ENCODE measurements at places on chromosomes 16 and 17. TPM values are rescaled to one million over a fixed set of nuclear protein-coding genes. Genes with fewer than 3 reads are reported as not detected.

- peak overlapping the region; percentile 81 for H3K4me3 ChIP-seq
- peaks cover 17% of the 10 kb centered on the region for H3K36me3 ChIP-seq
- H3K27ac ChIP-seq = peak overlapping the region; percentile 94
- H3K4me1 ChIP-seq = peaks cover 21% of the 10 kb centered on the region
- H3K27me3 ChIP-seq = no peaks in the 10 kb centered on the region
Measured at GRCh38 chr16:30892670-30893416, 1.0 kb downstream of the BCL7C start.

- H3K4me1 ChIP-seq = peaks cover 6% of the 10 kb centered on the region
- no peaks in the 10 kb centered on the region for H3K27me3 ChIP-seq
- H3K36me3 ChIP-seq = no peaks in the 10 kb centered on the region
- peak; percentile 77 for DNase-seq
- H3K4me3 ChIP-seq = peak overlapping the region; percentile 97
- H3K27ac ChIP-seq = peak overlapping the region; percentile 99
Measured at GRCh38 chr16:67562918-67563707, 787 bp downstream of the CTCF start.

KRTAP1-5 gene
- not detected for polyA plus RNA-seq

DNA sequence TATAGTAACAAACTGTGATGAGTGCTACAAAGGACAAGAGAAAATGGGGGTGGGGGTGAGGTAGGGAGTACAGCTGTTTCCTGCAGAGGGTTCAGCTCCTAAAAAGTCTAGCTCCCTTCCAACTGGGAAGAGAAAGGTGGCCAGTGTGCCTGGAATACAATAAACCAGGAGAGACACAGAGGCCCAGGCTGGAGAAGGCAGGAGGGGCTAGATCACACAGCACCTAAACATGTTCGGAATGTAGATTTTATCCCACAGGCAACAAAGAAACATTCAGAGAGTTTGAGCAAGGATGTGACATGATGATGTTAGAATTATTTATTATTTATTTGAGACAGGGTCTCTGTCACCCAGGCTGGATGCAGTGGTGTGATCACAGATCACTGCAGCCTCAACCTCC, 10.2 kb downstream of the TEX2 start:
- no peaks in the 10 kb centered on the region for H3K27me3 ChIP-seq
- H3K36me3 ChIP-seq = no peaks in the 10 kb centered on the region
- H3K4me1 ChIP-seq = peaks cover 6% of the 10 kb centered on the region
- no peak overlapping the region for H3K27ac ChIP-seq
- DNase-seq = no peak

DNA sequence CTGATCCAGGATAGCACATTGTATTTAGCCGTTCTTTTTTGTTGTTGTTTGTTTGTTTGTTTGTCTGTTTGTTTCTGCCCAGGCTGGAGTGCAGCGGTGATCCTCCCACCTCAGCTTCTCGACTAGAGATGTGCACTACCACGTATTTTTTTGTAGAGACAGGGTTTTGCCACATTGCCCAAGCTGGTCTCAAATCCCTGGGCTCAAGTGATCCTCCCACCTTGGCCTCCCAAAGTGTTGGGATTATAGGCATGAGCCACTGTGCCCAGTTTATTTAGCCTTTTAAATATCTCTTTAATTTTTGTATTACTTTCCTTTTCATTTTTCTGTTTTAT, 9.2 kb upstream of the NLRC5 start:
- H3K4me3 ChIP-seq = no peak overlapping the region
- H3K4me1 ChIP-seq = no peaks in the 10 kb centered on the region
- H3K27ac ChIP-seq = no peak overlapping the region
- DNase-seq = no peak
- H3K27me3 ChIP-seq = no peaks in the 10 kb centered on the region
- no peaks in the 10 kb centered on the region for H3K36me3 ChIP-seq

- no peaks in the 10 kb centered on the region for H3K36me3 ChIP-seq
- peak overlapping the region; percentile 75 for H3K27ac ChIP-seq
- no peaks in the 10 kb centered on the region for H3K27me3 ChIP-seq
- DNase-seq = peak; percentile 52
Measured at GRCh38 chr17:81309859-81310839, 15.0 kb upstream of the SLC38A10 start.

NTHL1 gene
- 43.5 TPM for polyA plus RNA-seq

GRCh38 chr17:33684735-33685134, 391.6 kb upstream of the ASIC2 start:
- no peaks in the 10 kb centered on the region for H3K36me3 ChIP-seq
- H3K4me3 ChIP-seq = no peak overlapping the region
- H3K4me1 ChIP-seq = no peaks in the 10 kb centered on the region
- DNase-seq = no peak

DNA sequence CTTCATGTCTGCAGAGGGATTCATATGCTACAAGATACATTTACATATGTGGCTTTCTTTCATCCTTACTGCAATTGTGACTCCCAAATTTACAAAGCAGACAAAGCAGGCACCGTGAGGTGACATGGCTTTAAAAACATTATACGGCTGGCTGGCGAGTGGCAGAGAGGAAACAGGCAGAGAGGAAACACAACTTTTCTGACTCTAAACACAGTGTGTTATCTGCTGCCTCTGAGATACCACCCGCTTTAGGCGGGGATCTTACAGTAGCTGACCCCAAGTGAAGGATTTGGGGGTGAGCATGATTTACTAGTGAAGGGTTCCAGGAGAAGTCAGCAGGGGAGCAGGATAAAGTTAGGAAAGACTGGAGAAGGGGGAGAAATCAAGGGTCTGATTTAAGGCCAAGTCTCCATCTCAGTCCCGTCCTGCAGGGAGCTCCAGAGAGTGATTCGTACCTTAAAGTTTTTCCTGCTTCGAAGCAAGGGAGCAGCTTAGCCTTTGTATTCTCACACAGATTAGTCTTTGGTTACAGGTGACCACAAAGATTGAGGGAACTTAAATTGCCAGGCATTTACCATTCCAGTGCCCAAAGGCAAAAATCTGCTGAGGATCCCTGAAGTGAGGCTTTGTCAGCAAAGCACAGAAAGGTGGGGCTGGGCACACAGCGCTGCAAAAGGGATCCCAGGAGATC, 355.0 kb downstream of the GRIN2A start:
- no peak for DNase-seq
- H3K36me3 ChIP-seq = no peaks in the 10 kb centered on the region
- H3K27me3 ChIP-seq = no peaks in the 10 kb centered on the region
- H3K27ac ChIP-seq = no peak overlapping the region
- H3K4me3 ChIP-seq = no peak overlapping the region

- no peak overlapping the region for H3K27ac ChIP-seq
- DNase-seq = no peak
- H3K4me3 ChIP-seq = no peak overlapping the region
- H3K27me3 ChIP-seq = no peaks in the 10 kb centered on the region
Measured at GRCh38 chr17:68595986-68596385, 5.2 kb downstream of the FAM20A start.

ALDH3A1 gene
- 44.2 TPM for polyA plus RNA-seq

DNA sequence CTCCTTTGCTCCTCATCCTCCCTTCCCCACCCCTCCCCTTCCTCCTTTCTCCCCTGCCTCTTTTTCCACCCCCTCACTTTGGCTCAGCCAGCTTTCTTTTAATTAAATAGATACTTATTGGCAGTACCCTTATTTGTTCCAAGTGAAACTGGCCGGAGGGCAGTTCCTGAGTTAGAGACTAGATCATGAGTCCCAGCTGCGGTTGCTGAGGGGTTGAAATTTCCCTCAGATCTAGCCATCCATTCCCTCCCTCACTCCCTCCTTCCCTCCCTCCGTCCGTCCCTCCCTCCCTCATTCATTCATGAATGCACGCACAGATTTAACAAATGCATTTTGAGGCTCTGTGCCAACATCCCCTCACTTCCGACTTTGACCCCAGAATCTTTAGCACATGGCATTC, 519.2 kb upstream of the EEF2KMT start:
- no peaks in the 10 kb centered on the region for H3K27me3 ChIP-seq
- DNase-seq = no peak
- no peaks in the 10 kb centered on the region for H3K36me3 ChIP-seq
- H3K4me1 ChIP-seq = no peaks in the 10 kb centered on the region

GRCh38 chr17:75340631-75341030, 51.4 kb upstream of the SLC25A19 start:
- no peaks in the 10 kb centered on the region for H3K36me3 ChIP-seq
- no peaks in the 10 kb centered on the region for H3K27me3 ChIP-seq
- peaks cover 21% of the 10 kb centered on the region for H3K4me1 ChIP-seq
- no peak overlapping the region for H3K27ac ChIP-seq

B4GALNT2 gene
- 0.08 TPM for polyA plus RNA-seq

GRCh38 chr17:37466471-37466870, 23.2 kb upstream of the DUSP14 start:
- DNase-seq = no peak
- H3K4me3 ChIP-seq = no peak overlapping the region
- no peaks in the 10 kb centered on the region for H3K4me1 ChIP-seq
- H3K36me3 ChIP-seq = peaks cover 12% of the 10 kb centered on the region

DNA sequence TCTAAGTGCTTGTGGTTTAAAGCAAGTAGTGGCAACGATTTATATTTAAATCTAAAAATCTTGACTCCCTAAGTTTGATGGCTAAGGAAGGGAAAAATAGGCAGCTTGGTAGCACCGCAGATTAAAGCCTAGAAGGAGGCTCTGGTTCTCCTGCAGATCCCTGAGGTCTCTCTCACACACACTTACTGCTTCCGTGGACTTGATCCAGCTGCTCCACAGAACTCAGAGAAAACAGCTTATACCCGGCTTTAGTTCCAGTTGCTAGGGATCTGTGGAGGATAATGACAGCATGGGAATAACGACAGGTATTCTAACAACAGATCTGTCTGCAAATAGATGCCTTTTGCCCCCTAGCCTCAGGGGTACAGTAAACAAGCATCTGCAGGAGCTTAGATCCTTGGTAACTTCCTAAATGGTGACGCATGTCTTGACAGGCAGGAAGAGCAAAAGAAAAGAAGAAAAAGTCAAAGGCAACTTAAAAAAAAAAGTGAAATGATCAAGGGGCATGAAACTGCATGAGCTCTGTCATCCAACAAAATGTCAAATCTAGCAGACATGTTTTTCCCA, 4.5 kb downstream of the WIPI1 start:
- no peak for DNase-seq
- no peak overlapping the region for H3K27ac ChIP-seq
- H3K36me3 ChIP-seq = peaks cover 27% of the 10 kb centered on the region
- peaks cover 8% of the 10 kb centered on the region for H3K4me1 ChIP-seq

ZNF624 gene
- polyA plus RNA-seq = 1.3 TPM

All from lung (tissue), 17 donors.